T-helper 2 cell treated with Interferon-gamma antibody and Interleukin-4, amounts not matched to agents 100 ng/mL and 5 ng/mL, for 36 hours (primary cell): ENCODE measurements at places on chromosomes 4 and X. TPM values are rescaled to one million over a fixed set of nuclear protein-coding genes. Genes with fewer than 3 reads are reported as not detected.

ETNPPL gene
- not detected in 2 replicates for total RNA-seq

SPANXA2 gene
- total RNA-seq = not detected in 2 replicates

GLOD5 gene
- total RNA-seq = not detected in 2 replicates

HAUS7 gene
- total RNA-seq = 50.3 and 57.5 TPM in 2 replicates

FAM9C gene
- not detected in 2 replicates for total RNA-seq

RHOXF2B gene
- not detected in 2 replicates for total RNA-seq

TACR3 gene
- total RNA-seq = not detected in 2 replicates

SLC34A2 gene
- total RNA-seq = not detected in 2 replicates

ITGB1BP2 gene
- 5.6 and 7.8 TPM in 2 replicates for total RNA-seq

XPNPEP2 gene
- total RNA-seq = 0.48 and 0.82 TPM in 2 replicates

GLRA3 gene
- total RNA-seq = not detected in 2 replicates

OCRL gene
- total RNA-seq = 3.2 and 3.4 TPM in 2 replicates

MTNR1A gene
- total RNA-seq = not detected in 2 replicates

GAGE1 gene
- not detected in 2 replicates for total RNA-seq

TMPRSS11D gene
- total RNA-seq = not detected in 2 replicates

ADH4 gene
- not detected in 2 replicates for total RNA-seq

ELOVL6 gene
- total RNA-seq = 25.8 and 28.8 TPM in 2 replicates

RIBC1 gene
- total RNA-seq = 0.61 and 0.68 TPM in 2 replicates

HPSE gene
- total RNA-seq = 10.4 and 10.6 TPM in 2 replicates

CLCN4 gene
- total RNA-seq = 0.05 TPM in 1 of 2 replicates, not detected in the other

TBC1D1 gene
- 53.6 and 65.3 TPM in 2 replicates for total RNA-seq

FGA gene
- total RNA-seq = not detected in 2 replicates

RPA4 gene
- total RNA-seq = 0.43 and 0.52 TPM in 2 replicates

PARM1 gene
- not detected in 2 replicates for total RNA-seq
